ENCODE measurements at places on chromosomes 5 and 9. TPM values are rescaled to one million over a fixed set of nuclear protein-coding genes. Genes with fewer than 3 reads are reported as not detected.

The RGS7BP gene
- 2.3 TPM for total RNA-seq

- DNase-seq, result no peak
- H3K4me3 ChIP-seq, result no peak overlapping the region
- no peaks in the 10 kb centered on the region for H3K4me1 ChIP-seq
- H3K36me3 ChIP-seq, result no peaks in the 10 kb centered on the region
- H3K27ac ChIP-seq, result no peak overlapping the region
Observed at GRCh38 chr5:15715967-15716366, 216.0 kb downstream of the FBXL7 start.

The ENC1 gene
- 3.3 TPM for total RNA-seq

The FBXW5 gene
- total RNA-seq, result 111 TPM

DNA sequence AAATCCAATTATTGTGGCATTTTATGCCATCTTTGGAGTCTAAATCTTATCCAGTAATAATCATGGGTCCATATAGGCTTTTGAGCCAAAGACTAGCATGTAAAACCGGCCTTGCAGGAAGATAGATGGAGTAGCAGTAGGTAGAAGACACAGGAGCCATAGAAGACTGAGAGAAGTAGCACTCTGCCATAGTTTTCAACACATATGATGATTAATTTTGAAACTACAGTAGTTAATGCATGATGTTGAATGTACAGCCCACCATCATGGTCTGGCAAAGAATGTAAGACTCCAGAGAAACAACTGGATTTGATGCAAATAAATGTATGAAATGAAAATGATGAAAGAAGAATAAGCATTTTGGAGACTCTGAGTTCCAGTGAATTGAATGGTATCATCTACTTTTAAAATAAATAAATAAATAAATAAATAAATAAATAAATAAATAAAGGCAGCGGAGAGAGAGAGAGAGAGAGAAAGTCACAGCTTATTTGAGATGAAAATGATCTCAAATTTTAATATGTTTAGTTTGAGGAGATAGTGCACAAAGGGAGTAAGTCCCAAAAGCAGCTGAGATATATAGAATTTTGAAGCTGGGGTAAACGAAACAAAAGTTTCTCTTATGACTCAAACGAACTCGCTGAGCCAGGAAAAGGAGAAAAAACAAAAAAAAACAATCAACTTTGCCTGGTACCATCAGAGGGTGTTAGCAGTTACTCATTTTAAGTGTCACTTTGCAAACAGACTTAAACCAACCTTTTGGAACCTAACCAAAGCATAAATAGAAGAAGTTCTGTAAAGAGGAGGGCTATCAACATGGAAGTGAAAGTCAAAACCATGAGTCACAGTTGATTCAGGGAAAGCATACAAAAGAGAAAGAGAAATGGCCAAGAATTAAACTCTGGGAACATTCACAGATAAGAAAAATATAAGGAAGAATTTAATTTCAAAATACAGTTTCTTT, 388.7 kb downstream of the CETN3 start:
- H3K27ac ChIP-seq, result peak overlapping the region; percentile 53
- H3K36me3 ChIP-seq, result no peaks in the 10 kb centered on the region
- no peak for DNase-seq
- peak overlapping the region; percentile 27 for H3K4me3 ChIP-seq
- H3K27me3 ChIP-seq, result no peaks in the 10 kb centered on the region

The SPINK4 gene
- total RNA-seq, result not detected

The PCDHA4 gene
- 0.26 TPM for total RNA-seq

DNA sequence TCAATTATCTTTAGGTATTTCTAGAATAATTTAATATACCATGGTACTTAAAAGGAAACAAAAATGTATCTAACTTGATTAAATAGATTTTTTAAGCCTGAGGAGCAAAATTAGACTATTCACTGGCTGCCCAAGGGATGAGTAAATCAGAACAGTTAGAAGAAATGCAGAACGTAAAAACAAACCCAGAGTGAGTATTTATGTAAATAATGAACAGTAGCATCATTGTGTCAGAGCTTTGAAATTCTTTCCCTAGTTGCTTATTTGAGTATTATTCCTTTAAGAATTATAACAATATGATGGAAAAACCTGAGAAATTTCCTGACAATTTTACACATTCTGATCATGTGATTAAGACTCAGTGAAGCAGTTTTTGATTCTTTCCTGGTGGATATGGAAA, 200.9 kb downstream of the GDNF start:
- no peak overlapping the region for H3K4me3 ChIP-seq

DNA sequence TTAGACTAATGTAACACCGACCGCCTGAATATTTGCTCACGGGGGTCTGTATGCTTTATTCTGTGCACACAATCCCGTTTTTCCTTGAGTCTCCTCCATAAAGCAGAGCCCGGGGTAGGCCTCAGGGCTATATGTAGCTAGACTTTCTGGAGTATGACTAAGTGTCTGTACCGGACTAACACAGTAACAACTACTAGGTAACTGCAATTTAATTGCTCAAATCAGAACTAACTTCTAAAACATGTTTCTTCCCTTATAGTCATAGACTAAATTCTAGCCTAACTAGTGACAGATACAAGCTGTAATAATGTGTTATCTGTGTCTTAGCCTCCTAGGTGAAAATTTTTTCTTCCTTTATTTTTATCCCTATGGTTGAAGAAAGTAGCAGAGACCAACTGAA, 2.1 kb downstream of the REEP5 start:
- no peak for DNase-seq
- peaks cover 7% of the 10 kb centered on the region for H3K4me1 ChIP-seq
- no peaks in the 10 kb centered on the region for H3K27me3 ChIP-seq
- H3K27ac ChIP-seq, result no peak overlapping the region
- H3K4me3 ChIP-seq, result no peak overlapping the region

- no peaks in the 10 kb centered on the region for H3K27me3 ChIP-seq
- H3K4me1 ChIP-seq, result no peaks in the 10 kb centered on the region
- peak overlapping the region; percentile 24 for H3K27ac ChIP-seq
- H3K4me3 ChIP-seq, result no peak overlapping the region
- H3K36me3 ChIP-seq, result no peaks in the 10 kb centered on the region
- peak; percentile 66 for DNase-seq
Observed at GRCh38 chr5:71830681-71831539, 111.8 kb downstream of the CARTPT start.

The RNF180 gene
- total RNA-seq, result 40.6 TPM

GRCh38 chr9:131936929-131937328, 142.7 kb downstream of the MED27 start:
- H3K27ac ChIP-seq, result no peak overlapping the region
- no peaks in the 10 kb centered on the region for H3K36me3 ChIP-seq
- no peaks in the 10 kb centered on the region for H3K27me3 ChIP-seq
- no peaks in the 10 kb centered on the region for H3K4me1 ChIP-seq

The GDA gene
- not detected for total RNA-seq

The ACTL7A gene
- total RNA-seq, result not detected

GRCh38 chr5:145946112-145946861, 9.9 kb downstream of the SH3RF2 start:
- H3K4me3 ChIP-seq, result no peak overlapping the region
- H3K27ac ChIP-seq, result no peak overlapping the region
- no peaks in the 10 kb centered on the region for H3K36me3 ChIP-seq
- no peaks in the 10 kb centered on the region for H3K4me1 ChIP-seq

The SKP1 gene
- 223 TPM for total RNA-seq

The B4GALT1 gene
- total RNA-seq, result 36.0 TPM

DNA sequence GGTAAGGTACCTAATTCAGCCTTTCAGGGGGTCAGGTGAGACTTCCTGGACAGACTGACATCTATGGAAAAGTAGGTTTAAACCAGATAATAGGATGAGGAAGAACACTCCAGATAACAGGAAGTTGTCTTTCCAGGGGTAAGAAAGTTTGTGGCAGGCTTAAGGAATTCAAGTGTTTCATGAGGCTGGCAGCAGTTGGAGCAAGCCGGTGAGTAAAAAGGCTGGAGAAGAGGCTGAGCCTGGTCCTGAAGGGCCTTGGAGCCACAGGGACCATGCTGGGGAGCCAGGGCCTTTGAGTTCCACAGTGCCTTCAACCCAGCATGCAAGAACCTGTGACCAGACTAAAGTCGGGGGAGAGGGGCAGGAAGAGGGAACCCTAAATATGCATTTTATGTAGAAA, 353.4 kb downstream of the SPOCK1 start:
- H3K27me3 ChIP-seq, result no peaks in the 10 kb centered on the region
- H3K36me3 ChIP-seq, result no peaks in the 10 kb centered on the region
- peak overlapping the region; percentile 73 for H3K27ac ChIP-seq

The ZNF883 gene
- total RNA-seq, result 6.6 TPM

- H3K27ac ChIP-seq, result no peak overlapping the region
- no peaks in the 10 kb centered on the region for H3K27me3 ChIP-seq
- no peak for DNase-seq
- H3K4me1 ChIP-seq, result no peaks in the 10 kb centered on the region
- no peak overlapping the region for H3K4me3 ChIP-seq
Observed at GRCh38 chr5:102666164-102666946, 88.8 kb upstream of the PAM start.

DNA sequence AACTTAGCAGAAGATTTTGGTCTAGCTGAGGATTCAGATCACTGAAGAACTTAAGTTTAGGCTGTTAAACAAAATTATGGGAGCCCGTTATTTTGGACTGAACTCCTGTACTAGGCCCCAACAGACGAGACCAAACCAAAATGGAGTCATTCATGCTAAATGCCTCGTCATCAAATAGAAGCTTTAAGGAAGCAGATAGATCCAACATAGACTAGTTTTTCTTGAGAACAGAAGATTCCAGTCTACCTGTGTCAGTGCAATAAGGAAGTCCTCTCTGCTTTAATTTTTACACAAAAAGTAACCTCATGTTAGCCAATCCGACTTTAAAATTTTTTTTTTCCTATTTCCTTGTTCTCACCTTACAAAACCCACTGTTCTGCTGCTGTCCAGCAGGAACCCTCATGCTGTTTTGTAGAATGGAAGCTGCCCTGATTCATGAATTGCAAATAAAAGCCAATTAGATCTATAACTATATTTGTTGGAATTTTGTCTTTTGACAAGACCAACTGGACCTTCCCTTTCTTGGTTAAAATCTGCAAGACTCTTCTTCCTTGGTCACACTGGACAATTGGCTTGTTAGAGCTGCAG, 29.0 kb upstream of the GOLM1 start:
- DNase-seq, result no peak
- H3K4me3 ChIP-seq, result no peak overlapping the region
- no peak overlapping the region for H3K27ac ChIP-seq
- H3K27me3 ChIP-seq, result no peaks in the 10 kb centered on the region
- no peaks in the 10 kb centered on the region for H3K36me3 ChIP-seq
- H3K4me1 ChIP-seq, result no peaks in the 10 kb centered on the region

GRCh38 chr5:138068742-138069600, 14.9 kb upstream of the WNT8A start:
- H3K36me3 ChIP-seq, result no peaks in the 10 kb centered on the region
- H3K27ac ChIP-seq, result no peak overlapping the region
- DNase-seq, result peak; percentile 51
- H3K4me3 ChIP-seq, result no peak overlapping the region

The SLC4A9 gene
- not detected for total RNA-seq

- H3K27ac ChIP-seq, result peak overlapping the region; percentile 85
- H3K36me3 ChIP-seq, result no peaks in the 10 kb centered on the region
Observed at GRCh38 chr5:146447734-146448380, 724 bp downstream of the TCERG1 start.

- no peak overlapping the region for H3K27ac ChIP-seq
- no peaks in the 10 kb centered on the region for H3K27me3 ChIP-seq
- H3K4me1 ChIP-seq, result no peaks in the 10 kb centered on the region
- H3K4me3 ChIP-seq, result no peak overlapping the region
Observed at GRCh38 chr5:119359737-119360413, 4.1 kb downstream of the TNFAIP8 start.

DNA sequence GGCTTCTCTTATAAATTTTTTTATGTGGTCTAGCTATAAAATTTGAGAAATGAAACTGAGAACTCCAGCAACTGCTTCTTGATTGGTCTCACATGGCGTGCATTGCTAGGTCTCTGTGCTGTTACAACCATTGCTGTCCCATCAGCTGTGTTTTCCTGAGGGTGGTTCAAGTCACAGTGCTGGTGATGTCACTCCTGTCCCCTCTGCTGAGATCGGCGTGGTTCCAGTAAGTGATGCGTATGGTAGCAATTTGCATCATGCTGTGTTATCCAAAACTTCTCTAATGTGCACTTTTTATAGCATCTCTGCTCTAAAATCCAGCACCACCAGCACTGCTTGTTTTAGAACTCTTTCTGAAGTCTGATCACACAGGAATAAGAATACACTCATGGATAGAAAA, 112.6 kb upstream of the ZNF608 start:
- no peaks in the 10 kb centered on the region for H3K4me1 ChIP-seq
- H3K27me3 ChIP-seq, result no peaks in the 10 kb centered on the region
- H3K36me3 ChIP-seq, result no peaks in the 10 kb centered on the region
- H3K4me3 ChIP-seq, result no peak overlapping the region
- H3K27ac ChIP-seq, result no peak overlapping the region

- H3K4me3 ChIP-seq, result no peak overlapping the region
- DNase-seq, result no peak
- no peaks in the 10 kb centered on the region for H3K4me1 ChIP-seq
- no peaks in the 10 kb centered on the region for H3K27me3 ChIP-seq
- no peak overlapping the region for H3K27ac ChIP-seq
- no peaks in the 10 kb centered on the region for H3K36me3 ChIP-seq
Observed at GRCh38 chr9:131218370-131218769, 57.9 kb downstream of the FAM78A start.

DNA sequence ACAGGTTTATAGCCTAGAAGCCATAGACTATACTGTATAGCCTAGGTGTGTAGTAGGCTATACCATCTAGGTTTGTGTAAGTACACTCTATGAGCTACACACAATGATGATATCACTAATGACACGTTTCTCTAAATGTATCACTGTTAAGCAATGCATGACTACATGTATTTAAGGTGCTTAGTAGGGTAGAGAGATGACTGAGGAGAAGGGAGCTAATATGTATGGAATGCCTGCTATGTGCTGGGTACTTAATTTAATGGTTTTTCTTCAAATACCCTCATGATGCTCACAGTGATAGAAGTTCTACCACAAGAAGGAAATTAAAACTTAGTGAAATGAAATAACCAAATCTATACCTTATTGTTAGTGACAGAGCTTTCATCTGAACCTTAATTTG, 1785.5 kb downstream of the EFNA5 start:
- H3K36me3 ChIP-seq, result no peaks in the 10 kb centered on the region
- no peaks in the 10 kb centered on the region for H3K4me1 ChIP-seq
- no peak for DNase-seq
- no peak overlapping the region for H3K27ac ChIP-seq
- no peak overlapping the region for H3K4me3 ChIP-seq
- H3K27me3 ChIP-seq, result no peaks in the 10 kb centered on the region

- no peak overlapping the region for H3K27ac ChIP-seq
- no peaks in the 10 kb centered on the region for H3K27me3 ChIP-seq
- no peaks in the 10 kb centered on the region for H3K4me1 ChIP-seq
- no peaks in the 10 kb centered on the region for H3K36me3 ChIP-seq
Observed at GRCh38 chr5:145906401-145906800, 30.0 kb upstream of the SH3RF2 start.
